ENCODE measurements at places on chromosomes 2 and 18. TPM values are rescaled to one million over a fixed set of nuclear protein-coding genes. Genes with fewer than 3 reads are reported as not detected.

GRCh38 chr2:53755121-53755520 lies 12.5 kb upstream of the CHAC2 start:
- DNase-seq: no peak

DNA sequence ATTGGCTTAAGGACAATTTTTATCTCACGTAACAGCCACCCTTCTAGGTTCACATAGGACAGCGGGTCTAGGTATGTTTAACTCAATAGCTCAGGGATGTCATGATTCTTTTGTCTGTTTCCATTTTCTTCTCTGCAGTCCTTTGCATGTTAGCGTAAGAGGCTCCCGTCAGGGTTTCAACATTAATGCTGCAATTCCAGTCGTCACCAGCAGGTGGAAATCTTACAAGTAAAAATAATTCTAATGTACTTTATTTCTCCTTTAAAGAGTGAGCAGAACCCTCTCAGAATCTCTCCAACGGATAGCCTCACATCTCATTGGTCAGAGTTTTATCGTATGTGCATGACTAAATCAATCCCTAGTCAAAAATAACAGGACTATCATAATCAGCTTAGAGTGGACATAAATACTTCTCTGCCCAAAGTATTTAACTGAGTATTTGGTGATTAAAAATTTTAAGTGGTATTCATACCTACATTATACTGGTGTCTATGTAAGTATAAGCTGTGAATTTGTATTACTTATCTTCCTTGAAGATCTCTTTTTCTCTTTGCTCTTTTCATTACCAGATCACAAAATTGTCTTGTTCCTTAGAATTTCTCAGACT lies 487.2 kb upstream of the GCFC2 start:
- peak; percentile 76 for DNase-seq

GRCh38 chr2:54434711-54435110 lies 21.4 kb upstream of the SPTBN1 start:
- DNase-seq: no peak

DNA sequence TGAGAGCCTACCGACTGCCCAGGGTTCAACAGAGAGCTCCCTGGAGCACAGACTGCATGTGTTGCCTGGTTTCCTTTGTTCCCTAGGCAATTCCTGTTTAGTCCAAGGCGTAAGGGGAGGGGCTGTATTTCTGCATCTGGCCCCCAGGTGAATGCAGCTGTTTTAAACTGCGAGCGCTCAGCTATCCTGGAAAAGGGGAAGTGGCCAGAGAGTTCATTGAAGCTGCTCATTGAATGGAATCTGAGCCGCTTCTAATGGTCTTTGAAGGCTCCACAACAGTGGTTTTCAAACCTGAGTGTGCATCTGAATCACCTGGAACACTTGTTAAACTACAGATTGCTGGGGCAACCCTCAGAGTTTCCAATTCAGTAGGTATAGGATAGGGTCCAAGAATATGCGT lies 18.1 kb downstream of the MAPK4 start:
- no peak for DNase-seq

- no peak for DNase-seq
These were observed 61.3 kb downstream of the ACAA2 start for GRCh38 chr18:49752095-49752457.

- DNase-seq: no peak
These were observed 28.4 kb downstream of the NFATC1 start for GRCh38 chr18:79424008-79424565.

GRCh38 chr2:202418511-202418910 lies 42.4 kb downstream of the BMPR2 start:
- no peak for DNase-seq

DNA sequence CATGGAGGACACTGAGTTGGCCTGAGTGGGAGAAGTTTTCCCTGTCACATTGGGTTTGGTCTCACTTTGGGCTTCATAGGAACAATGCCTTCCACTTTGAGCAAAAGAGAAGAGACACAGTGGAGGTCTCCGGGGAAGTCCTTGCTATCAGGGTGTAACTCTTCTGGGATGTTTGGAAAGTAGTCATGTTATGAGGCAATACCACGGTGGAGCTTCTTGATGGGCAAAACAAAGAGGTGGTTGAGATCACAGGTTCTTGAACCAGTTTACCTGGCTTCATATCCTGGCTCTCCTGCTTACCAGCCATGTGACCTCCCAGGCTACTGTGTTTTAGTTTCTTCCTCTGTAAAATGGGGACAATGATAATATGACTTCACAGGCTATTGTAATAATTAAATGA lies 478.6 kb downstream of the SLC4A3 start:
- no peak for DNase-seq

- DNase-seq: no peak
These were observed 28.0 kb downstream of the ANKRD29 start for GRCh38 chr18:23634692-23635091.

DNA sequence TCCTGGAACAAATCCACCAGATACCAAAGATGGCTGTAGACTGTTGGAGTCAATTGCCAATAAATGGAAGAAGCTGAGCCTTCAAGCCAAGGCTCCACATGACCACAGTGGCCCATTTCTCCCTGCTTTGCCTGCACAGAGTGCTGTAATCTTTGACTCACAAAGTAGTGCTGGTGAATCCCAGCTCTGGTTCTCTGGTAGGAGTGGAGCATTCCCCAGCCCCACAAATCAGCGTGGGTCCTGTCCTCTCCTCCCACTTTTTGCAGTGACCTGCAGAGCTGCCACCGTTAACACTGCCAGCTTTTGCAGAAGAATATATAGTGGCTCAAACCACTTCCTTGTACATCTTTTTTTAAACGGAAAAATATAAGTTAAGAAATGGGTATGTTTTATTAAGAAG lies 93.9 kb downstream of the MGAT5 start:
- peak; percentile 34 for DNase-seq

DNA sequence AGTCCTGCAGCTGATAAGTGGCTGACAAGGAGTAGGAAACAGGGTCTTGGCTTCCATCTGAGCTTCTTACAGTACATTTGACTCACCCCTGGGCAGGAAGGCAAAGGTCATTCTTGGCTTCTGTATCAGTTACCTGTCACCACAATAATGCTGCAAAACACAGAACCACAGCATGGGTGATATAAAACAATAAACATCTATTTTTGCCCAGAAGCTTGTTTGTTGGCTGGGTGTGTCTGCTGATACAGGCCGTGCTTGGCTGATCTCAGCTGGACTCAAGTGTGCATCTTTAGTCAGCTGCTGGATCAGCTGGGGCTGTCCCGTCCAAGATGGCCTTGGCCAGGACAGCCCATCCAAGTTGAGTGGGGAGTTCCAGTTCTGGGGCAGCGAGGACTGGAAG lies 34.7 kb downstream of the ONECUT2 start:
- DNase-seq: peak; percentile 5

- DNase-seq: peak; percentile 85
These were observed 77.3 kb upstream of the RPL31 start for GRCh38 chr2:100924520-100925451.

DNA sequence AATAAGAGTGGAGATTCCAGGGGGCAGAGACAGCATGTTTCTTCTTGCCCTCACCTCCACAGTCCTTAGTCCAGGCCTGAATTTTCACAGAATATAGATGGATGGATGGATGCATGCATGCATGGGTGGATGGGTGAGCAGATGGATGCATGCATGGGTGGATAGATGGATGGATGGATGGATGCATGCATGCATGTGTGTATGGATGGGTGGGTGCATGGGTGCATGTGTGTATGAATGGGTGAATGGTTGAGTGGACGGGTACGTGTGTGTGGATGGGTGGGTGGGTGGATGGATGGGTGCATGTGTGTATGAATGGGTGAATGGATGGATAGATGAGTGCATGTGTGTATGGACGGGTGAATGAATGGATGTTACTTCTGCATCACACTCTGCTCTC lies 153.3 kb downstream of the CELF4 start:
- DNase-seq: no peak

GRCh38 chr2:233168919-233169318 lies 82.6 kb upstream of the ATG16L1 start:
- no peak for DNase-seq

DNA sequence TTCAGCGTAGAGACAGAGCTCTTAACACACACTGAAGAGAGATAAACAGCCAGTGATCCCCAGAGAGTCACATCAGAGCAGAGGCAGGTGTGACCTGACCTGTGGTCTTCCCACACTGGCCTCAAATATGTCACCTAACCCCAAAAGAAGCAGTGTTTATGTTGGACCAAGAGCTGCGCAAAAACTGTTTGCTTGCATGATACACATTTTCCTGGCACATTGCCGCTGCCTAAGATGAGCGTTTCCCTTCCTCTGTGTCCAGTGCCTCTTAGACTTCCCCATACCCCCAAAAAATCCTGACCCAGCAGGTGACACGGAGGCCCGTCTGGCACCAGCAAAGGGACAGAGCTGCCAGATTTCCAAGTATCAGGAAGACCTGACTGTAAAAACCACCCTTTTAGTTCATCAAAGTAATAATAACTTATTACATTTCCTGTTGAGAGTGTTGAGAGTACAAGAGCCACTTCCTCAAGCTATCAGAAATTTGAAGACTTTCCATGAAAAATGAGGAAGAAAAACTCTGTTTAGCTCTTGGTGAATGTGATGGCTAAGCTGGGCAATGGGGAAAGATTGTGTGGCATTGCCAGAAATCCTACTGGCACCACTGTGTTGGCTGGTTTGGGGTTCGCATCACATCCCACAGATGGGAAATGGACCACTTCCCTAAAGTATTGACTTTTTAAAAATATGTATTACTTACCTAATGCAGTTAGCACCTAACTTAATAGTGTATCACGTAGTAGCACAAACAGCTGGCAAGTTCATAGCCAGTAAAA lies 6.7 kb downstream of the TNFRSF11A start:
- DNase-seq: no peak

DNA sequence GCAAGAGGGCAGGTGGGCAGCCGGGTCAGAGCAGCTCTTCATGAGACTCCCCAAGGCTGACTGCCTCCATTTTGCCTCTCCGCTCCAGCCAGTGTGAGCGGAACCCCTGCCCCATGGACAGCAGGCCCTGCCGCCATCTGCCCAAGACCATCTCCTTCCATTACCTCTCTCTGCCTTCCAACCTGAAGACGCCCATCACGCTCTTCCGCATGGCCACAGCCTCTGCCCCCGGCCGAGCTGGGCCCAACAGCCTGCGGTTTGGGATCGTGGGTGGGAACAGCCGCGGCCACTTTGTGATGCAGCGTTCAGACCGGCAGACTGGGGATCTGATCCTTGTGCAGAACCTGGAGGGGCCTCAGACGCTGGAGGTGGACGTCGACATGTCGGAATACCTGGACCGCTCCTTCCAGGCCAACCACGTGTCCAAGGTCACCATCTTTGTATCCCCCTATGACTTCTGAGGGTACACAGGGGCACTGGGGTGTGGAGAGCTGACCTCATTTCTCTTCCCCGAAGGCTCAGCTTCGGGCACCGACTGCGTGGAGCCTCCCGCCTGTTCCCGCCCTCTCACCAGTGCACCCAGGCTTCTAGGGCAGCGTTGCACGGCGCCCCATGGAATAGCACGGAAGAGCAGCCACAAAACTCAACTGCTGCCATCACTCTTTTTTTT lies 49.0 kb downstream of the FBLN7 start:
- DNase-seq: no peak

DNA sequence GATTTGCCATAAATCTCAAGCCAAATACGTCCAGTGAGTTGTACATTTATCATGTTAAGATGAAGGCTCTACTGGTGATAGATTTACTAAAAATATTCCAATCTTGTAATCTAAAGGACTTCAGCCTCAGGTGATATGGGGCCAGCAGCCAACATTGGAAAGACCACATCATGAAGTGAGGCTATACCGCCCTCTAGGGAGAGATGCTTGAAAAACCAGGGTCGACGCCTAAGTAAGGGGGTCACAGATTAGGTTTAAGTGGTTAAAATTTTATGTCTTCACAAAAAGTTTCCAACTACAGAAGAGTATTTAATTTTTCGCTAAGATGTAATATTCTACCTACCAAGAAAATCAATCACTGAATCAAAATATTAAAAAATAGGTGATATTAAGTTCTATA lies 33.3 kb downstream of the DOCK10 start:
- peak; percentile 23 for DNase-seq

DNA sequence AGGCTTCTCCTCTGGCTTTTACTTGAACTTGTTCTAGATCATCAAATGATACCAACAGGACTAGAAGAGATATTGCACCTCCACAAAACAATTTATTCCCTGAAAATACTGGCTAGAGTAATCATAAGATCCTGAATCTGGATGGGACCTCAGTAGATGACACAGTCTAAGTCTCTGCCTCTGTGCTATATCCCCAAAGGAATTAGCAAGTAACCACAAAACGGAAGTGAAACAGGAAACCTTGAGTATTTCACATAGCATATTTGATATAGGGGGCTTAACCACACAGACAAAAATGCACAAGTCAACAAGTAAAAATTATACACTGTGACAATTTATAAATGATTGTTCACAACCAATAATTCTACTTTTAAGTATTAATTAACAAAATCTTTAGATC lies 456.9 kb upstream of the TNP1 start:
- peak; percentile 63 for DNase-seq

DNA sequence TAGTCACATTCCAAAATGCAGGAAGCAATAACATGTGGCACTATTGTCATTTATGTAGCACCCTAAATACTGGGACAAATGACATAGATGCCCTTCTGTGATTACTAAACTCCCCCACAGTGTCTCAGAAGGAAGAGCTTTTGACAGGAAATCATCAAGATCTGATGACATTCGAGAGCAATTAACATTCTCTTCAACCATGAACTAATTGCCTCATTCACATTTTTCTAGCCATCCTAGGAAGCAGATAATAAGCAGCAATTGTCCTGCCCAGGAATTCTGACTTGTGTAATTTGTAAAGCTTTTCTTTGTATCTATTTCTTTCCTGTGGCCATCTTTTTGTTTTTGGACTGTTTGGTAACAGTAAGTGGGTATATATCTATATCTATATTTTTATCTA lies 292.6 kb downstream of the TGIF1 start:
- DNase-seq: no peak

Gene G6PC2
- total RNA-seq: not detected

Gene MAPRE3
- 9.7 TPM for total RNA-seq

Gene CNGA3
- total RNA-seq: not detected

Gene EFEMP1
- 12.3 TPM for total RNA-seq

Gene CRYBA2
- total RNA-seq: not detected

Gene GRB14
- 0.10 TPM for total RNA-seq

Gene DSG4
- total RNA-seq: not detected

Gene SLC30A3
- 6.5 TPM for total RNA-seq

Gene MROH2A
- 0.48 TPM for total RNA-seq

Gene CYP27A1
- not detected for total RNA-seq
